ENCODE measurements at places on chromosomes 2 and 18.

DNA sequence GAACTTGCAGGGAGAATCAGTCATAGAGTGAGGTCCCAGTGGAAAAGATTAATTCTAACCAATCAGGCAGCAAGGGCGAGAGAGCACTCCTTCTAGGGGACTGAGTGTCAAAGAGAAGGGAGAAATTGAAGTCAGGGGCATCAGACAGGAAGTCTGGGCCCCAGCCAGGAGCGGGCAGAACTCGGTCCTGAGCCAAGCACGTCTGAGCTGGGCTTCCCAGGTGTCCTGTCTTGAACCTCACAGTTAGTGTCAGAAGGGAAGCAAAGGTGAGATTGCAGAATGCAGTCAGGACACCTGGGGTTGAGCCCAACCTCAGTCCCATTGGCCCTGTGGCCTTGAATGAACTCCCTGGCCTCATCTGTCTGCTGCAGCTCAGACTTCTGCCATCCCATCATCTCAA, 220.9 kb downstream of the SMAD2 start:
- H3K36me3 ChIP-seq: no peaks in the 10 kb centered on the region
- H3K27me3 ChIP-seq: no peaks in the 10 kb centered on the region
- no peaks in the 10 kb centered on the region for H3K4me1 ChIP-seq
- no peak overlapping the region for H3K27ac ChIP-seq
- H3K4me3 ChIP-seq: no peak overlapping the region

GRCh38 chr2:158734442-158734841, 60.7 kb upstream of the DAPL1 start:
- H3K36me3 ChIP-seq: no peaks in the 10 kb centered on the region
- H3K4me3 ChIP-seq: no peak overlapping the region
- no peak overlapping the region for H3K27ac ChIP-seq
- H3K27me3 ChIP-seq: no peaks in the 10 kb centered on the region
- DNase-seq: no peak
- peaks cover 15% of the 10 kb centered on the region for H3K4me1 ChIP-seq

DNA sequence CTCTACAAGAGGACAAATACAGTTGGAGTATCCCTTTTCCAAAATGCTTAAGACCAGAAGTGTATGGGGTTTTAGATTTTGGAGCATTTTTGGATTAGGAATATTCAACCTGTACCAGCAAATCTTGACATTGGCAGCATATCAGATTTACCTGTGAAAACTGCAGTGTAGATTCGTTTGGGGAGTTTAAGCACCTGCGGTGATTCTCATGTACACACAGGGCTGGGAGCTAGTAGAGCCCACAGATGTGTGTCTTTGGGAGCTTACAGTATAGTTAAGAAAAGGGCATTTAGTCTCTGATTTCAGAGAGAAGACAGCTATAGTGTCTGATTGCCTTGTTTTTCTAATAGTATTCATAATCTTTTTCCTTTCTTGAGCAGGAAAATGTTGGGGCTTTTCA, 30.1 kb downstream of the PTCD3 start:
- H3K27ac ChIP-seq: no peak overlapping the region
- no peak overlapping the region for H3K4me3 ChIP-seq
- DNase-seq: no peak
- no peaks in the 10 kb centered on the region for H3K27me3 ChIP-seq
- H3K4me1 ChIP-seq: no peaks in the 10 kb centered on the region

DNA sequence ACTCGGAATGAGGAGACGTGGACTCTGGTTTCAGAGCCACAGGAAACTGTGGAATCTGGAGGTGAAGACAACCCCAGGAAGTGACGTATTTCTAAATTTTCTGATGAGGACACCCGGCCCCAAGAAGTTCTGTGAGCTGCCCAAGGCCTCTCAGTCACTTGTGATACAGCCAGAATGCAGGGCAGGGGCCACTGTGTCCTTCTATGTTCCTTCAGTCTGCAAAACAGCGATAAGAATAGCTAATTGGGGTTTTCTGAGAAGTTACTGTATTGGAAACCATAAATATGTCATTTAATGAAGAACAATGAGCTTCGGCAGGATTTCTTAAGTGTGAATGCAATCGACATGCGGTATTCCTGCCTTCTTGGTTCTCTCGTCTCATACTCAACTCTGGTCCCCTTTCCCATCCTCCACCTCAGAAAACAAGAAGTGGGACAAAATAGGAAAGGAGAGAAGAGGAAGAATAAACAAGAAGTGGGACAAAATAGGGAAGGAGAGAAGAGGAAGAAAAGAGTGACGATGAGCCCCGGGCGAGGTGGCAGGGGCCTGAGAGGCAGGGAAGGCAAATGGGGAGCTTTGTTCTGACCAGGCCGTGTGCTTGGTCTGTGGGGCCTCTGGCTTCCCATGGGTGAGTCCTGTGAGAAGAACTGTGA, 282.0 kb upstream of the REV1 start:
- no peak for DNase-seq
- no peak overlapping the region for H3K27ac ChIP-seq
- H3K36me3 ChIP-seq: no peaks in the 10 kb centered on the region
- H3K4me1 ChIP-seq: peaks cover 3% of the 10 kb centered on the region
- no peaks in the 10 kb centered on the region for H3K27me3 ChIP-seq

GRCh38 chr18:70197026-70197425, 8.5 kb downstream of the RTTN start:
- H3K4me1 ChIP-seq: no peaks in the 10 kb centered on the region
- H3K27ac ChIP-seq: no peak overlapping the region
- no peak overlapping the region for H3K4me3 ChIP-seq
- no peaks in the 10 kb centered on the region for H3K27me3 ChIP-seq
- no peak for DNase-seq
- peaks cover 3% of the 10 kb centered on the region for H3K36me3 ChIP-seq

- H3K4me1 ChIP-seq: peaks cover 9% of the 10 kb centered on the region
- H3K27ac ChIP-seq: no peak overlapping the region
- H3K36me3 ChIP-seq: no peaks in the 10 kb centered on the region
- no peaks in the 10 kb centered on the region for H3K27me3 ChIP-seq
Observed at GRCh38 chr2:66437691-66438497, 3.0 kb downstream of the MEIS1 start.

- H3K4me3 ChIP-seq: no peak overlapping the region
- no peaks in the 10 kb centered on the region for H3K27me3 ChIP-seq
- peaks cover 4% of the 10 kb centered on the region for H3K36me3 ChIP-seq
- no peak overlapping the region for H3K27ac ChIP-seq
- H3K4me1 ChIP-seq: peaks cover 5% of the 10 kb centered on the region
- DNase-seq: peak; percentile 79
Observed at GRCh38 chr2:144501118-144501517, 18.8 kb downstream of the ZEB2 start.

- H3K36me3 ChIP-seq: no peaks in the 10 kb centered on the region
- no peak overlapping the region for H3K27ac ChIP-seq
- no peak for DNase-seq
Observed at GRCh38 chr18:21181766-21182165, 60.3 kb upstream of the GREB1L start.

DNA sequence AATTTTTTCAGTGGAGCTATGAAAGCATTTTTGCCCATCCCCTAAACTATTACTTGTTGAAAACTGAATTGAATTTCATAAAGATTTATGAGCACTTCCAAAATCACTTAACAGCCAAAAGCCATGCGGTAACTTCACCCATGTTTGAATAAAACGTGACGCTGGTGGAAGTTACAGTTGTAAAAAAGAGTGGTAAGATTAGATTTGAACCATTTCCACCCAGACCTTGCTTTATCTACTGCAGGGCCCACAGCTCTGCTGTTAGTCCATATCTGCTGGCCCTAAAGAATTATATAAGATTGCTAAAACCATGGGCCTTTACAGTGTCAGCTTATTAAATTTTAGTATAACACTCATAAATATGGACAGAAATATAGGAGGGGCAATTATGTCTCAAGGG, 15.5 kb upstream of the ITGA4 start:
- no peak for DNase-seq
- no peaks in the 10 kb centered on the region for H3K4me1 ChIP-seq
- H3K27ac ChIP-seq: no peak overlapping the region
- no peaks in the 10 kb centered on the region for H3K36me3 ChIP-seq

Data from mesenchymal stem cell (in vitro differentiated cells and primary cell).